AG04449 (cell line): ENCODE measurements at places on chromosomes 5 and 9.

GRCh38 chr9:87515006-87515405 is 17.3 kb downstream of the DAPK1 start:
- no peak for DNase-seq

GRCh38 chr9:2066312-2067273 is 51.4 kb downstream of the SMARCA2 start:
- DNase-seq = no peak

DNA sequence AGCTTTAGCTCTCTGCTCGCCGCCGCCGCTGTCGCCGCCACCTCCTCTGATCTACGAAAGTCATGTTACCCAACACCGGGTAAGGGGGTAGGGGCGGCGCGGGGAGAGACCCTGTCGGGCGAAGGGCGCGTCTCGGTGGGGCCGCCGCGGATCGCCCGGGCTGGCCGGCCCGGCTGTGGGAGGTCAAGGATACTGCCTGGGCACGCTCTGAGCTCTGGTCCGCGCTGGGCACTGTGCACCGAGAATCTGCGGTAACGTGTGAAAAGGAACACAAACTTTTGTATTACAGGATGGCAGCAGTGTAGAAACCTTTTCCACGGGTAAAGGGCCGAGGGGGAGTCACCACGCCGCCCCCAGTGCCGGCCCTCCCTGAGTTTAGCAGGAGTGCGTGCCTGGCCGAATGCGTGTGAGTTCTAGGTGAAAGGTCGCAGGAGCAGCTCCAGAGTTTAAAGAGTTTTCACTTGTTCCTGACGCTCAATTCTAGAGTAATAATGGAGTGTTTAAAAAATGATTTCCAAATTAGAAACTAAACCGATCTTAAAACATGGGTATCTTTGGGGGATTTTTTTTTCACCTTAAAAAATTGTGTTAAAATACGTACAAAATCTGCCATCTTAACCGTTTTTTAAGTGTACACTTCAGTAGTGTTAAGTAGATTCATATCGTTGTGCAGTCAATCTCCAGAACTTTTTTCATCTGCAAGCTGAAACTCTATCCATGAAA is at the start of gene HSDL2:
Gene HSDL2 (plus strand): TSS at position 7 of the 723 bp plus-strand sequence. CDS start 56 bp downstream, at position 63.
- no peak for DNase-seq

- no peak for DNase-seq
These were observed 63.6 kb upstream of the OLFM1 start for GRCh38 chr9:135023786-135024405.

- DNase-seq = no peak
These were observed 1072.7 kb downstream of the NR2F1-AS1 start for GRCh38 chr5:92508271-92508670.

- DNase-seq = no peak
These were observed 70.5 kb downstream of the SMIM23 start for GRCh38 chr5:171855798-171856763.

GRCh38 chr5:4518903-4519672 is 621.0 kb upstream of the ADAMTS16 start:
- DNase-seq = no peak

- DNase-seq = no peak
These were observed 247.4 kb downstream of the CDH9 start for GRCh38 chr5:26791021-26791420.

DNA sequence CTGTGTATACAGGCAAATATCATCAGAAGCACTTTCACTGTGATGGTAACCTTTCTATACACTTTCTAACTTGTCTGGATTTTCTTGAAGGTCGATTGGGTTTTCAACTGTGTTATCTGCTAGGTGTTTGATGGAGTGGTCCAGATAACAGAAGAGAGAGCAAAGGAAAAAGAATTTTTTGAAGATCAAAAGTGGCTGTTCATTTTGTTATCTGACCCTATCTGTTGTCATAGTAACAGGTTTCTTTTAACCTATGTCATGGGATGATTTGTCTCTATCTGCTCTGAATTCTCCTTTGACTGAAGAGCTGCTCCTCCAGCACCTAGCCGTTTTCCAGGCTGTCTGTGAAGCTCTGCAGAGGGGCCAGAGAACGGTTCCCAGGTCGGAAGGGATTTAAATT is 77.8 kb upstream of the IRX2 start:
- DNase-seq = no peak

DNA sequence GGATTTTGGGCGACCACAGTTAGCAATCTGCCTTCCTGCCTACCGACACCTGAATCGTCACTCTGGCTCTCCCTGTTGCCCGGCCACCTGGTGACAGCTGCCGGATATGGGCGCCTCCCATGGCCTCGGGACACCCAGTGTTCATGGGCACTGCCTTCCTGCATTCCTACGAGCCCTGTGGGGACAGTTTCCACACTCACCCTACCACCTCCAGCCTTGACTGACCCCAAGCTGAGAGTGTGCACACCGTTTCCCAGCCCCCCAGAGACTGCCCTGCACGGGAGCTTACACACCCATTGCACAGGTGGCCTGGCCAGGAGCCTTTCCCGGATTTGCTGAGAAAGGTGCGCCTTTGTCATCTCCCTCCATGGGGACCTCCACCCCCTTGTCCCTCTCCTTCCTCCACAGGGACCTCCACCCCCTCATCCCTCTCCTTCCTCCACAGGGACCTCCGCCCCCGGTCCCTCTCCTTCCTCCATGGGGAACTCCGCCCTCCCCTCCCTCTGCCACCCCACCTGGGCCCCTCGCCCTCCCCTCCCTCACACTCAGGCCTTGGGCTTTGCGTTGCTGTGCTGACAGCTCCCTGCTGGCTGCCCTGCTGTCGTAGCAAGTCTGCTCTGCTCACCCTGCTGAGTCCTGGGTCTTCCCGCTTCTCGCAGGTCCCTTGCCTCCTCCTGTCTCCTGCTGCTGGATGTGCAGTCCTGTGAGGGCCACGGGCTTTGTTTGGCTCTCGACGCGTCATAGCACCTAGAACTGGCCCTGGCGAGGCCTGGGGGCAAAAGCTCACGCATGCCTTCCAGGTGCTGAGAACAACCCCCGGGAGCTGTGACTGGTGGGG is 48.4 kb downstream of the MRPL36 start:
- DNase-seq = no peak

DNA sequence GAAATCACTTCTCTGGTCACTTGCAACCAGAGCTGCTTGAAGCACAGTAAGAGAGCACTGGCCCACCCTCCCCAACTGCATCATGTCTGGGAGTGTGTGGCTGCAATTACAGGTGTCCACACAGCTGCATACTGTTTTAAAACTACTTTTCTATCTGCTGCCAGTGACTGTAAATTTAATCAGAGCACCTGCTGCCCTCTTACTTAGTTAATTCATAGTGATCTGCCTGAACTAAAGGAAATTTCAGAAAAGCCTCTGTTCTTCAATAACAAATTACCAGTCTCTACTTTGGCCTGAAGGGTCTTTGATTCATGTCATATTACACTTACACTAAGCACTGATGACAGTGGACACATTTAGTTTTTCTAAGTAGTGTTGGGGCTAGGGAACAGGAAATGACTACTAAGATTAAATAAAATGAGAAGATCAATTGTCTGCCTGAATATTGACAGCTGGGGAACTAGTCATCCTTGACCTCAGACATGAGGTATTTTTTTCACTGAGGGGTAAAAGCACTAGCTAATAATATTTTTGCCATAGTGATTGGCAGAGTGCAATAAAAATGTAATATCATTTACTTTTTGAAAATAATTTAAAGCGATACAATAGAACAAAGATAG is 788.9 kb upstream of the GRAMD2B start:
- DNase-seq = no peak

DNA sequence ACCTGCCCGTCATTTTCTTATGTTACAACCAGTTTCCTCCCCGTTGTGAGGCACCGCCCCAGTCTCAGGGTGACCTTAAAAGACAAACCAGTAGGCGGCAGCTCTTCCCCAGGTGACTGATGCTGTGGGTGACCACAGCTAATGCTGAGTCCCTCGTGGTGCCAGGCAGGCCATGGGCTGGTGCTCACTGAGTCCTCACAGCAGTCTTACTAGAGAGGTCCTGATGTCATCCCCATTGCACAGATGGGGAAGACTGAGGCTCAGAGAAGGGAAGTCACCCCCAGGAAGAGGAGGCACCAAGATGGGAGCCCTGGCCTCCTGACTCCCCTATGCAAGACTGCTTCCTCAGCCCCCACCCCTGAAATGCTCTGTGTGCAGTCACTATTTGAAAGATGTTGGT is 978 bp downstream of the CFAP157 start:
- no peak for DNase-seq

- no peak for DNase-seq
These were observed 27.6 kb downstream of the PLEKHG4B start for GRCh38 chr5:119486-120097.

GRCh38 chr5:142095651-142096330 is 12.8 kb upstream of the NDFIP1 start:
- no peak for DNase-seq

- DNase-seq = peak; percentile 60
These were observed 49.0 kb downstream of the NPR3 start for GRCh38 chr5:32760091-32760509.

- DNase-seq = no peak
These were observed 892.9 kb downstream of the NR2F1-AS1 start for GRCh38 chr5:92687821-92688722.

DNA sequence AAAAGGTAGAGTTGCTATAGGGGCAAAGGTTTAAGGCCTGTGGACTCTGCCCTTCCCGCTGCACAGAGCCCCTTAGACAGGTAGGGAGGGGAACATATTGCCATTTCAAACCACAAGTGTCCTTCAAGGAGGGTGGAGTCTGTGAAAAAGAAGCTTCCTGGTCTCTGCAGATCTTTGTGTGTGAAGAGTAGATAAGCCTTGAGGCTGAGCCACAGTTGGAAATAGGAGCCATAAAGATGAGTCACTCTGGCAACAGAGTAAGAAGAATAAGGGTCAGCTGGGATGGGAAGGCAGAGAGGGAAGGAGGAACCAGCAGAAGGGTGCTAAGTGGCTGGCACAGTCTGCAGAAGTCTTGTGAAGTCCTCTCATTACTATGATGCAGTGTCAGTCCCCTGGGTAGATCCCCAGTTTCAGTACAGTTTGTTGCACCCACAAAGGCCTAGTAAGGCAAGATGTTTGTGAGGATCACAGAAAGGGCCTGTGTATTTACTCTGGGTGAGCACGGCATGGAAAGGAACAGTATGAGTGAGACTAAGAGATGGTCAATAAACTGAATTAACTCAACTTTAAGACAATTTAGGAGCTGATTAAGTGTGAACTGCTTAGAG is 18.1 kb downstream of the GRXCR2 start:
- peak; percentile 47 for DNase-seq

DNA sequence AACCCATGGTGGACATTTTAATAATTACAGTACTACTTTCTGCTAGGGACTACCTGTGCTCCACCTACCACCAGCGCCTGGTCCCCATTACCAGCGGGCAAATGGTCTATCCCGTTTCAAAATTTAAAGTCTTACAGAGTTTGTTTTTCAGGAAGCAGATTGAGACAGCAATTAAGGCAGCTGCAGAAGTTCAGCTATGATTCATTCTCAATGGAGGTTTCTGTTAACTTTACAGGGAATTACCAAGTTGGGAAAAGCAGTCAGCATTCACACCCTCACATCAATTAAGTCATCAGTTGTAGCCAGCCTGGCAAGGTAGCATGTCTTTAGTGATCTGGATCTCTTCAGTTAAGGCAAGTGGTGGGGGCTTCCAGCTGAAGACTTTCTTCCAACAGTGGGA is 410.6 kb upstream of the DAB2 start:
- no peak for DNase-seq

DNA sequence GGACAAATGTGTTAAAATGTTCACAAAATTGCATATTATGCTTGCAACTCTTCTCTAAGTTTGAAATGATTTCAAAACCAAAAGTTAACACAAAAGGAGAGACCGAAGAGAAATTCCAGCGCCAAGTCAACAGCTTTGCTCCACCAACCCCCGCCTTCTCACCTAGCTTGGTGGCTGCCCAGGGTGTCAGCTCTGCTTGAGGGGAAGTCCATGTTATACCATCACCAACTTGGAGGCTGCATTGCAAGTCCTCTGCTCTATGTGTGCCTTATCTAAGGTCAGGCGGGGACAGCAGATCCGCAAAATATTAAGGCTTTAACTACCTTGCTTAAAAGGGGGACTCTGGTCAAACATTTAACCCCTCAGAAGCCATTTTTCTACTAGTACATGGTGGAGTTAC is 14.6 kb downstream of the CCNJL start:
- DNase-seq = no peak

DNA sequence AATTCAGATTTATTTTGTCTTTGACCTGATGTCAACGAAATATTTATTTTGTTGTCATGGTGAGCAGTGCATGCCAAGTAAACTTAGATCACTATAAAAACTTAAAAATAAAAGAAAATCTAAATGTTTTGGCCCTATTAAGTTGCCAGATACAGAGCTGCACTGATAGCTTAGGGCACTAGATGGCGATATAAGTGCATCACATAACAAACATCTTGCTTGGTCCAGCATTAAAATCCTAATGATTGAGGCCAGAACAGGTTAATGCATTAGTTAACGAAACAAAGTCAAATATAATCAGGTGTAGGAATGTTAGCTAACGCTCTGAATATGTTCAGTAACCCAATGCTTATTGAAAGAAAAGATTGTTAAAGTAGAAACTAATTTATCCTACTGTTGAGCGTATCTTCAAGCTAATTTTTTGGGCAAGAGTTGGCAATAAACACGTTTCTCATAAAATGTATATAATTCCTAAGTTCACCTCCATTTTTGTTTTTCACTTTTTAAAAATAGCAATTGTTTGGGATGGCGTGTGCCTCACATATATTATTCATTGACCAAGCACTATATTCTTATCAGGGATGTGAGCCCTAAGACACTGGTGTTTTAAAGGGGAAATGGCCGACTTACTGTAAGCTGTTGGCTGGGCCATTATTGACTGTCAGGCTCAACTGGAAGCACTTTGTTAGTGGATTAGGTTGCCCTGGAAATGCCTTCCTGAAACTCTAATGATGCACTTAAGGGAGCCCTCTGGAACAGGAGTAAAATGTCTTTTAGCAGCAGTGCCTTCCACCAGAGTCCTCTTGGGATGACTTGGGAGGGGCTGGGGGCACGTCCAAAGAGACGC is 33.3 kb downstream of the KCTD16 start:
- no peak for DNase-seq

DNA sequence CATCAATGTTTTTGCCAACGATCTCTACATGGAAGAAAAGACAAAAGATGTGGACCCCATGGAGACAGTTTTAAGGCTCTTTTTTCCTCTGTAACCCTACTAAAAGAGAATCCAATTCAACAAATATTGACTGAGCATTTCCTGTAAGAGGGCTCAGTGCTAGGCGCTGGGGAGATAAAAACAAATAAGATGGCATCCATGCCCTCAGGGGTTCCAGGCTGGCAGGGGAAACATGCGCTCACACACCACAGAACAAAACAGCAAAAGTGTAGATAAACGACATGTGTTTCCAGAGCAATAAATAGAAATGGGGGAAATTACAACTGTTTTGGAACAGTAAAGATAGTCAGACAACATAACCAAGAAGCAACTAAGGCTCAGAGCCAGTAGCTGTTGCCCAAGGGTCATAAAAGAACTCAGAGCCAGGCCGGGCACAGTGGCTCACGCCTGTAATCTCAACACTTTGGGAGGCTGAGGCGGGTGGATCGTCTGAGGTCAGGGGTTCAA is 25.2 kb downstream of the ZNF608 start:
- DNase-seq = no peak

- no peak for DNase-seq
These were observed 175.6 kb upstream of the CCNH start for GRCh38 chr5:87588316-87588715.
